ENCODE measurements at places on chromosomes 12 and 14.

GRCh38 chr12:89783359-89784060, 74.9 kb upstream of the ATP2B1 start:
- no peak for DNase-seq

DNA sequence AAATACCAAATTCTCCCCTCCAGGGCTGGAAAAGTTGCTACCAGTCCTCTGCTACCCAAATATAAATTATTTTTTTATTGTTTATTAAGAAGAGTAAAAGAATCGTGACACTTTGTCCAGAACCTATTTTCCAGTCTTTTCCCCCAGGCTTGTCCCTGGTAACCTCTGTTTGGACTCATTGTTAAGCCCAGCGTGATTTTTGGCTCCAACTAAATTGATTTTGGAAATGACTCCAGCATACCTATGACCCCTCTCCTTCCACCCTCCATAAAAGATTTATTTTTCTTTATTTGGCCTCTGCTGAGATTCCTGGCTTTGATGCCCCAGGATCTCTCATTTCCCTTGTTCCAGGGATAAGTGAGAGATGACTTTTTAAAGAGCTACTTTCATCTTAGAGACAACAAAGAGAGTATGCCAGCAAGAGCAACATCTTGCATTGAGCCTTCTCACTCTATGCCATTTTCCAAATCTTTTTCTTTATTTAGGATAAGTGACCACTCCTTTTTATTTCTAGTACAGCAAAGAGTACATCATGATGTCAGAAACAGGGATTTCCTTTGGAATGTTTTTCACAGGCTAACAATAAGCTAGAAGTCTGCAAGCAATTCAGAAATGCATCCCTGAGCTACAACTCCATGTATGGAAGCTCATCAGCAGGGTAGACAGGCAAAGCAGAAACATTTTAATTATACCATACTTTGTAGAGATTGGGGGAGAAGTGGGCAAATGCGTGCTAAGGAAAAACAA, 75.8 kb downstream of the DAD1 start:
- DNase-seq = no peak

GRCh38 chr12:25121916-25122315, 73.0 kb downstream of the DNAI7 start:
- no peak for DNase-seq

DNA sequence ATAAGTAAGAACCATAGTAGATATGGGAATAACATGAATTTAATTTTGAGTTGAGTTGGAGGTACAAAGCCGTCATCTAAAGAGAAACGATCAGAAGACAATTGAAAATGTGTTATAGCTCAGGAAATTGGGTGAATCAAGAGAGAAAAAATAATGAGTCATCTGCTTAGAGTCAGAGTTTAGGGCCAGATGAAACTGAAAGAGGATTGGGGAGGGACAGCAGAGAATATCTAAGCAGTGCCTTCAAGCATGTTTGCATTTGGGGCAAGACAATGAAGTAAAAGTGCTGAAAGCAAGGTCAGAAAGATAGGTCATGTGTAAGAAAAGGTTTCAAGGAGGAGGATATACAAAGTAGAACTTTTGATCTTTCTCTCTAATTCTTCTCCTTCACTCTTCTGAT, 49.4 kb downstream of the SLC15A5 start:
- no peak for DNase-seq

GRCh38 chr12:117362391-117362790, 965 bp upstream of the NOS1 start:
- no peak for DNase-seq

GRCh38 chr14:38727731-38728130, 375.3 kb downstream of the SEC23A start:
- no peak for DNase-seq

- DNase-seq = no peak
Measured at GRCh38 chr14:70148351-70148750, 40.4 kb downstream of the SLC8A3 start.

DNA sequence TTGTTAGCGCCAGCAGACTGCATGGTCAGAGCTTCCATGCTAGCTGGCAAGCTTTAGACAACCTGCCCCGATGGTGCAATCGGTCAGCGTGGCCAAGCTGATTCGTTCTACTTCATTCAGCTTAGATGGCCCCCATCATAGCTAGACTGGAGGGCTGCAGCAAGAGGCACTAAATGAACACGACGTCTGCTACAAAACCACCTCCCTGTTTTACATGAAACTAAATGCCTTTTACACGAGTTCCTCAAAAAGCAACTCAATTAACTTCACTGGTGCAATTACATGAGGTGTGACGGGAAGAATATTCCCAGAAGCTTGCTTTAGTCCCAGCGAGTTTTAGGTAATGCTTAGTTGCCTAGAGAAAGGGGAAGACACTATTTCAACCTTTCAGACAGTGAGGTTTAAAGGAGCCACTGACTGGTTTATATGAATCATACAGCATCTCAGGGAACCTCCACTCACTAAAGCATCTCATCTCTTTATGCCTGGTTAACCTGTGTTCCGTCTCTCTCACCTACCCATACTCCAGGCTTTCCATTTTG, 8.4 kb downstream of the NIN start:
- no peak for DNase-seq

- no peak for DNase-seq
Measured at GRCh38 chr14:54756656-54757392, 145.8 kb downstream of the GCH1 start.

GRCh38 chr12:94042321-94042720, 106.1 kb upstream of the PLXNC1 start:
- no peak for DNase-seq

GRCh38 chr12:109899783-109900751, at the start of gene TCHP:
TSS of gene TCHP (plus strand) at chr12:109900274. CDS start at chr12:109903027, 2,753 bp downstream.
- peak; percentile 74 for DNase-seq

- DNase-seq = no peak
Measured at GRCh38 chr14:92414690-92415445, 91.9 kb downstream of the SLC24A4 start.

DNA sequence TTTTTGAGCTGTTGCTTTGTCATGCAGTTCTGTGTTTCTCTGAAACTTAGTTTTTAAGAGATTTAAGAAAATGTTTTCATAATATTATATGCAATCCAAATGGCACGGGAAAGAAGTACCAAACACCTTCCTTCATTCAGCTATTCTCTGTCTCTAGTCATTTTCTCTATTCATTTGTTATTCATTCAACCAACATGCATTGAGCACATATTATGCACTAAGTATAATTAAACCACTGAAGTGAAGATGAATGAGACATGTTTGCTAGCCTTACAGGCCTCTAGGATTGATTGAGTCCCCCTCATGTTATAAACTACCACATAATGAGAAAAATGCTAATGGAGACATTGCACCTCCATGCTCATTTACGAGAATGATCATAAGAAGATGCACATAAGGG, 45.7 kb upstream of the CCDC91 start:
- no peak for DNase-seq

- no peak for DNase-seq
Measured at GRCh38 chr12:105864901-105865300, 273.9 kb downstream of the NUAK1 start.

DNA sequence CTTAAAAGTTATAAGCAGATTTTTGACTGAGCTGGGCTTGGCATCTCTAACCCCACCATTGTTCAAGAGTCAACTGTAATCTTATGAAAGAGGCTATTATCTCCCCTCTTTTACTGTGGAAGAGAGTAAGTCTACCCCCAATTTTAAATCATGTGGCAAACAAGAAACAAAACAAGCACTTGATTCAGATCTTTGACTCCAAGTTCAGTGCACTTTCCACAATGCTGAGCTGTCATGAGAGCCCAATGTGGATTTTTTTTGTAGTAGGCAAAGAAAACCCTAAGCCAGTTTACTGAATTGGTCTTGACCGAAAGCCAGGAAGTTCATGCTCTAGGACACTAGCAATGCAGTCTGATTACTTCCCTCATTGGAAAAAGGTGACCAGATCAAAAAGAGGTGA, 306.2 kb downstream of the GALC start:
- no peak for DNase-seq

- DNase-seq = no peak
Measured at GRCh38 chr12:48442179-48442847, 30.0 kb upstream of the ANP32D start.

- DNase-seq = no peak
Measured at GRCh38 chr12:3700861-3701260, 52.0 kb downstream of the CRACR2A start.

GRCh38 chr12:6311822-6312528, 1.5 kb downstream of the PLEKHG6 start:
- no peak for DNase-seq

DNA sequence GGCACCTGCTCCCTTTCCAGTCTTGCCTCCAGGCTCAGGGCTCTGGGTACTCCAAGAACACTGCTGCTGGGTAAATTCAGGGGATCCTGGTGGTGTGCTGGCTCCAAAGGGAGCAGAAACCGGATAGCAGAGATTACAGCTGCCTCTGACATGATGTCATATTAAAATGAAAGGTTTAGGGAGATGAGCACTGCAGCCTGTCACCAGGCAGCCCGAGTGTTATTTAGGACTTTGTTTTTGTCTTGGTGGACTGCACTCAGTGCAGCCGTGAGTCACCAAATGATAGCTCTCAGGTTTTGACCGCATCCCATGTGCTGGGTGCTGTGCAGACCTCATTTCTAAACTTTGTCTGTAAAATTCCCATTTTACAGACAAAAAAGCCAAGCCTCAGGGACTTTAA, 266.0 kb upstream of the CRY1 start:
- no peak for DNase-seq

GRCh38 chr12:29071099-29071498, 78.0 kb upstream of the FAR2 start:
- no peak for DNase-seq

DNA sequence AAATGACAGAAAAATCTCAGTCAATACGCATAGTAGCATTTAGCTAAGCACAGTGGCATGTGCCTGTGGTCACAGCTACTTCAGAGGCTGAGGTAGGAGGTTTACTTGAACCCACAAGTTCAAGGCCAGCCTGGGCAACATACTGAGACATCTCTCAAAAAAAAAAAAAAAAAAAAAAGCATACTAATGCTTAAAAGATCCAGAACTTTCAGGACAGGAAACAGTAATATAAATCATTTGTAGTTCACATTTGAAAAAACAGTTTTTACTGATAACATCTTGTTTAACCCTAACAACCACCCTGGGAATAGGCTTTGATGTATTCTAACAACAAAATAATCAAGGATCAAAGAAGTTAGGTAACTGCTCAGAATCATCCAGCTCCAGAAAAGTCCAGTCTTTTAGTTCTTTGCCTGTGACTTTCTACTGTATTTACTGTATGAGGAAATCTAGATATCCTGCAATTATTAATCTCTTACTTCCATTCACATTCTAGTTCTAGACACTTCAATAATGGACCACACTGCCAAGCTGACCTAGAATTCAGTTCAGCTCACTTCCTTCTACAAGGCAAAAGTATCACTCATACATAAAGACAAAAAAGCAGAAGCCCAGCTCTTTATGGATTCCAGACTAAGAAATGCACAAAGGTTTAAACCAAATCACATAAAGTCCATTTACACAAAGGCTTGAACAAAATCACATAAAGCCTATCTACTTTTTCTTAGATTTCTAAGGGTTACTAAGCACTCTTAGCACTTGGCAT, 28.5 kb downstream of the PAWR start:
- DNase-seq = no peak

DNA sequence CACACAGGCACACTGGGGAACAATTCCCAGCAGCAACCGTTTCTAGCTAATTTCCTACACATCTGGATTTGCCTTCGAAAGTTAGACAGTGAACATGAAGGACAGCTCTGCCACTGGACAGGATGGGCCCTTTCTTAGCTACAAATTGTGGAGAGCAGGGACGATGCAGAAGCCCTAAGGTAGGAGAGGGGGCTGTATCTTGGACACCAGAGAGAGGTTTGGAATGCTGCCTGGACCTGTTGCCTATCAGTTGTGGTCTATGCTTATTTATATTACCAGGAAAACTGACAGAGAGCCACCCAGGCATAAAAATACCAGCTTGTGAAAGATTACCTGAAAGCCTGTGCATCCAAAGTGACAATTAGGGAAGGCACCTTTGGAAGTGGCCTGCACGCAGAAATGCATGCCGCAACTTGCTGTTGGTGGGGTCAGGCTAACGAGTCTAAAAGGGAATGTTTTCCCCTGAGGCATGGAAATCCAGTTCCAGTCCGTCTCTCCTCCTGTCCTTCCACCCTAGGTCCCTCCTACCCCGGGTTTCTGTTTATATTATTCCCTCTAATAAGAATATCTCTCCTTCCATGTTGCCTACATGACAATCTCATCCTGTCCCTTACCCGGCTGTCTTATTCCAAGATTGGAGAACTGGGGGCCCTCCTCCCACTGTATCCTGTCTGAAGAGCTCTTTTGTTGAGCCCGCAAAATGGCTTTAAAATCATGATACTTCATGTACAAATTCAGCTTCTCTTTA, 60.2 kb downstream of the MDM2 start:
- no peak for DNase-seq

- no peak for DNase-seq
Measured at GRCh38 chr12:113056631-113057488, at the start of gene DTX1. TSS of gene DTX1 (plus strand) at chr12:113056730. CDS start at chr12:113058193, 1,463 bp downstream.

DNA sequence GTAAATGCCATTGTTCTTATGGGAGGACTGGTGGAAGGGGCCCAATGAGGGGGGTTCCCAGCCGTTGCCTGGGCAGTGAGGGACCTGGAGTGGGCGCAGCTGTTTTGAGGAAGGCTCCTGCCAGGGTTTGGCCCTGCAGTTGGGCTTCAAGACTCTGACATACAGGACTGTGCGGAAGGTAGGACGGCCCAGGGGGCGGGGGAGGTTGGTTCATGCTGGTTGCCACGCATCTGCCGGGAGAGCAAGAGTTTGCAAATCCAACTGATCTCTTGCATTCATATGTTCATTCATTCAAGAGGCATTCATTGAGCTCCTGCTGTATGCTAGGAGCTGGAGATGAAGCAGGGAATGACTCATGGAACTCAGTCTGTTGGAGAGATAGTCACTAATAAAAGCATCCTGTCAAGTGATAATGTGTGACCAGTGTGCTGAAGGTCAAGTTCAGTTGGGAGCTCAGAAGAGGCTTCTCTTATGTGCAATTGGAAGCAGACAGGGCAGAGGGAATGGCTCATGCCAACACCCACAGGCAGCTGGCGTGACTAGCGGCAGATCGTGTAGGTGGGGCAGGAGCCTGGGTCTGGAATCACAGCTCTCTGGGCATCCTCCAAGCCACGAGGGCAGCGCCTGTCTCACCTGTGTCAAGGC, 7.8 kb downstream of the SH2B3 start:
- DNase-seq = no peak

Data from GF-D8 (cell line).